ENCODE measurements at places on chromosomes 3 and 15.
A peak's percentile ranks its signal among the peaks of the same experiment; 100 is the strongest.

GRCh38 chr3:169822091-169822490, 9.4 kb upstream of the LRRC34 start:
- DNase-seq = no peak

- no peak for DNase-seq
Measured at GRCh38 chr3:161401389-161401788, 30.1 kb upstream of the SPTSSB start.

DNA sequence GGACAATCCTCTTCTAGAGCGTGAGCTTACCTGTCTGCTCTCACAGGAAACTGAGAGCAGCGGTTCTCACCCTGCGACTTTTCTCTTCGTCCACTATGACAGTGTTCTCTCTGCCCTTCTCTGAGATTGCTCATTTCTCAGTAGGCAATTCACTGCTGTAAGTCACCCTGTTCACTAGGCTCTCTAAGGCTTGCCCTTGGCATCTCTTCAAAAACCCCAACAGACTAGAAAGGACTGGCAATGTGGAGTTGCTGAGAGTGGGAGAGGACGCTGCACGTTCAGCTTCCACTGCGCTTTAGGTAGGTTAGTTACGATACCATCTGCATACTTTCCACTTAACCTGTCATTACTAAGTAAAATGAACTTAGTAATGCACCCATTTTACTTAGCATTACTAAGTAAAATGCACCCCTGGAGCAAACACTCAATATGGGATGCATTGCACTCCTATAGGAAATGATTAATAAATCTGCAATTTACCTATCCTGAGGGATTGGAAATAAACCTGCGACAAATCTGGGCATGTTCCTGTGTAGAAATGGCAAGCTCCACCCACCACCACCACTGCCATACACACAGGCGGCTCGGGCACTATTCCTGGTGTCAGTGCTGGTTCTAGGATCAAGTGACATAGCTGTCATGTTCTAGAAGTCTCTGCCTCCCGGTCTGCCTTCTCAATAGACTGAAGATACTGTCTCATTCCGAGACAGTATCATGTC, 21.4 kb downstream of the XPC start:
- no peak for DNase-seq

- DNase-seq = no peak
Measured at GRCh38 chr3:139534455-139534812, 5.1 kb downstream of the RBP1 start.

GRCh38 chr3:3200632-3201212, 21.2 kb upstream of the CRBN start:
- peak; percentile 66 for DNase-seq

GRCh38 chr3:48456456-48456855, 9.9 kb downstream of the ATRIP start:
- no peak for DNase-seq

Data from sciatic nerve (tissue), 2 donors.